Ecto neural progenitor cell (in vitro differentiated cells): ENCODE measurements at places on chromosomes 13 and 19.

DNA sequence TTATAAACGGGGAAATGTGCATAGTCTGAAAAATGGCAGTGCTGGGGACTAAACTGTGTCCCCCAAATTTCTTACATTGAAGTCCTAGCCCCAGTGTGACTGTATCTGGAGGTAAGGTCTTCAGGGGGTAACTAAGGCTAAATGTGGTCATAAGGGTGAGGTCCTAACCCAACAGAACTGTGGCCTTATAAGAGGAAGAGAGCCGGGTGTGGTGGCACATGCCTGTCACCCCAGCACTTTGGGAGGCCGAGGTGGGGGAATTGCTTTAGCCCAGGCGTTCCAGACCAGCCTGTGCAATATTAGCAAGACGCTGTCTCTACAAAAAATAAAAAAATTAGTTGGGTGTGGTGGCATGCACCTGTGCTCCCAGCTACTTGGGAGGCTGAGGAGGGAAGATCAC lies 17.8 kb downstream of the PROZ start:
- DNase-seq, result no peak

- peak; percentile 63 for DNase-seq
Observed at GRCh38 chr13:50594276-50595051, 249.0 kb downstream of the DLEU7 start.

- DNase-seq, result no peak
Observed at GRCh38 chr13:76387566-76387965, 498.6 kb downstream of the KCTD12 start.

DNA sequence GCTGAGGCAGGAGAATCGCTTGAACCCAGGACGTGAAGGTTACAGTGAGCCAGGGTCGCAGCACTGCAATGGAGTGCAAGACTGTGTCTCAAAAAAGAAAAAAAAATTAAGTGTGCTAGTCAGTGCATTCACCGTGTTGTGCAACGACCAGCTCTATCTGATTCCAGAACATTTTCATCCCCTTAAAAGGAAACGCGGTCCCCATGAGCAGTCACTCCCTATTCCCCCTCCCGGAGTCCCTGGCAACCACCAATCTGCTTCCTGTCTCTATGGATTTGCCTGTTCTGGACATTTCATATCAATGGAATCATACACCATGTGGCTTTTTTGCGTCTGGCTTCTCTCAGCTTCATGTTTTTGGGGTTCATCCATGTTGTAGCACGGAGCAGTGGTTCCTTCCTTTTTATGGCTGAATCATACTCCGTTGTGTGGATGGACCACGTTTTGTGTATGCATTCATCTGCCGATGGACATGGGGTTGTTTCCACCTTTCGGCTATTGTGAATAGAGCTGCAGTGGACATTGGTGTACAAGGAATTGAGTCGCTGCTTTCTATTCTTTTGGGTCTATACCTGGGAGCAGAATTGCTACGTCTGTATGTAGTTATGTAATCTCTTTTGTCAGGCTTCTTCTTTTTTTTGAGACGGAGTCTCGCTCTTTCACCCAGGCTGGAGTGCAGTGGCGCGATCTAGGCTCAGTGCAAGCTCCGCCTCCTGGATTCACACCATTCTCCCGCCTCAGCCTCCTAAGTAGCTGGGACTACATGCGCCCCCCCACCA lies 19.8 kb downstream of the MYO9B start:
- no peak for DNase-seq

- DNase-seq, result no peak
Observed at GRCh38 chr13:111648885-111649284, 328.4 kb downstream of the TEX29 start.
